AG04450 (cell line): ENCODE measurements at places on chromosomes 2 and 18.
A peak's percentile ranks its signal among the peaks of the same experiment; 100 is the strongest.

DNA sequence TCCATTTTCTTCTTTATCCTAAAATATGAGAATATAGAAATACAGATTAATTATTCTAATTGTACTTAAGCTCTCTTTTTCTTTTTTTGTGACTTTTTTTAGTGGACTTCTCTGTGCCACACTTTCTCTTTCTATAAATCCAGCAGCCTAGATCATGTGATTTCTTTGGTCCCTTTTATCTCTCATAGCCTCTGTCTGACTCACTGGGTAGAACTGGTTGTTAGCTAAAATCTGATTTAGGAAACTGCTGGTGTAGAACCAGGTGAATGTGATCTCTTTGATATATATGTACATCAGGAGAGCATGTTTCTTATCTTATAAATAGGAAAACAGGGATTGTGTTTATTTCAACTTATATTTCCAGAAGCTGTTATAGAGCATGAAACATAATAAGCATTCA lies 54.9 kb downstream of the VRK2 start:
- no peak for DNase-seq

DNA sequence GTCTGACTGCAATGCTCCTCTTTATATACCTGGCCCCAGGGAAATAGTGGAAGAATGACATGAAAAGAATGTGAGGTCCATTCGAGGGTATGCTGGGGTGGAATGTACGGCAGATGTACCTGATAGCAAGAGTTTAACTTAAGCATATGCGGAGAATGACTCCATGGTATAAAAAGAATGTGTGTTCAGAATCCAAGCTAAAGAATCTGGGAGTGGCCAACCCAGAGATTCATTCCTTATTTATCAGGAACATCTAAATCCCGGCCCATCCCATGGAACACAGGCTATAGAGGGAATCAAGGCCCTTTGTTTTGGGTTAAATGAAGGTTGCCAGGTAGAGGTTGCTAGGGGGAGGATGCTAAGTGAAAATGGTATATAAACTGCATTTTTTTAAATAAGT lies 150.0 kb downstream of the ZNF385B start:
- DNase-seq = no peak

GRCh38 chr2:31384351-31384750 lies 30.2 kb downstream of the XDH start:
- DNase-seq = peak; percentile 82

GRCh38 chr18:55647331-55647730 lies 59.3 kb upstream of the TCF4 start:
- no peak for DNase-seq

GRCh38 chr2:166499281-166499680 lies 5.2 kb upstream of the SCN7A start:
- no peak for DNase-seq

DNA sequence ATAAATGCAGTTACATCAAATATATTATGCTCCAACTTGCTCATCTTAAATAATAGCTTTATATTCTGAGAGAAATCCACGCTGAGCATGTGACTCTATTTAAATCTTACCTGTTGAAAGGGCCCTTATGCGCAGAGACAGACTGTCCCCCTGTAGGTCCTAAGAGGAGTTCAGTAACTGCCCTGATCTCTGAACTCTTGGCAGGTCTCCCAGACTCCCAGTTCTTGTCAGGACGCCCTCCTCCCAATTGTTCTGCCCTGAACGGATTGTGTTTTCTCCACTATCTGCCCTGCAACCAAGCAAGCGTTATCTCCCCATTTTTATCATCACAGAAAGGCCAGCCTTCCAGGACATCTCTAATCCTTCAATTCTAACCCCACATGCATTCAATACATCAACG lies 954.6 kb downstream of the TSN start:
- no peak for DNase-seq

- no peak for DNase-seq
Observed at GRCh38 chr2:73069855-73070642, 1.5 kb downstream of the SFXN5 start.

DNA sequence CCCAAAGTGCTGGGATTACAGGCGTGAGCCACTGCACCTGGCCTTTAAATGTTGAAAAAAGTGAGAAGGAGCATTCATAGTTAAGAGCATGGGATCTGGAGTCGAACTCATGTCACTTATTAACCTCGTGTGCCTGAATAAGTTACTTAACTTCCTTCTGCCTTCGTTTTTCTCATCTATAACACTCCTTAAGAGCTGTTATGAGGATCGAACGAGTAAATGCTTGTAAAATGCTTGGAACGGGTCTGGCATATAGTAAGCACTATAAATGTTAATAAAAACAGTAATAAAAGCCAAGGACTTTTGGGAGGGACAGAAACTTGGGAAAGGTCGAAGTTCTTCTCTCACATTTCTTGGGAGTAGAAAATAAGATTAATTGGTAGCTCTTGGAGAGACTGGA lies 40.8 kb downstream of the RAB10 start:
- DNase-seq = no peak

GRCh38 chr2:200703127-200703925 lies 108.4 kb upstream of the BZW1 start:
- peak; percentile 51 for DNase-seq

DNA sequence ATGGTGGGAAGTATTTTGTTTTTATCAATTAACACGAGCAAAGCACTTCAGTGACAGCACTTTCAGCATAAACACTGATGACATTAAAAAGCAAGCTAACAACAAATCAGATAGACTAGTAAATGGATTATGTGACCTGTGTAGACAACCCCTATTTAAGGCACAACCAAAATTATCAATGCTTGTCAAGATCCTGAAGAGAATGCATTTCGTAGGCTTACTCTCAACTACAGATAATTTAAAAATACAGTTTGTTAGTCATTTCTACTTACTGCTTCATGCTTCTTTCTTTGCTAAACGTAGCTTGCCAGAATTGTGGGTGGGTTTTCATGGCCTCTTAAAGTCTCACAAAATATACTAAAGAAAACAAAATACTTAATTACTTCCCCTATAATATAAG lies 3.4 kb downstream of the CSRNP3 start:
- no peak for DNase-seq

GRCh38 chr2:136957044-136957443 lies 191.7 kb downstream of the THSD7B start:
- DNase-seq = no peak

DNA sequence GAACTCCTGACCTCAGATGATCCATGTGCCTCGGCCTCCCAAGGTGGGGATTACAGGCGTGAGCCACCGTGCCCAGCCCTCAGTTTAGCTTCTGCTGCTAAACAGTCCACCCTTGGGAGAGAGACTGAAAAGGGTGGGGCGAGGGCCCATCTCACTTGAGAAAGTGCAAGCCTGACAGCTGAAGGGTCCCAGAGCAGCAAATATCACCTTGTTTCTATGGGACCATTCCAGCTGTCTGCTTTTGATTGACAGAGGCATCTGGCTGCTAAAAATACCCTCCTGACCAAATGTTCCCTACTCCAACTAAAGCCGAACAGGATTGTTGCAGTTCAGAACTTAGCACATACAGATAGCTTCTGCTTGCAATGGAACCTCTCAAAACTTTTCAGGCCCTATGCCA lies 436 bp upstream of the SMYD1 start:
- no peak for DNase-seq

- DNase-seq = no peak
Observed at GRCh38 chr2:176818617-176819016, 394.0 kb upstream of the HNRNPA3 start.

DNA sequence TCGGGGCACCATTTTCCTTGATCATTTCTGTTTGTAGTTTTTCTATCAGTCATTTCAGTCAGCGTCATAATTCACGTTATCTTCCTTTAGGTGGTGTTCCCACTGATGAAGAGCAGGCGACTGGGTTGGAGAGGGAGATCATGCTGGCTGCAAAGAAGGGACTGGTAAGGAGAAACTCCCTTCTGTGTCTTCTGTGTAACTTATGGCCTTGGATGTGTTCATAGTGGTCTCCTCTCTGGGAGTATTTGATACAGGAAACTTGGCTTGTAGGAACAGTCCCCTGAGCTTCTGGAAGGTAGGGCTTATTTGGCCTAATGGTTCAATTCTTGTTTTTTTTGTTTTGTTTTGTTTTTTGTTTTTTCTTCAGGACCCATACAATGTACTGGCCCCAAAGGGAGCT lies 1.1 kb downstream of the COX5B start:
- DNase-seq = no peak

DNA sequence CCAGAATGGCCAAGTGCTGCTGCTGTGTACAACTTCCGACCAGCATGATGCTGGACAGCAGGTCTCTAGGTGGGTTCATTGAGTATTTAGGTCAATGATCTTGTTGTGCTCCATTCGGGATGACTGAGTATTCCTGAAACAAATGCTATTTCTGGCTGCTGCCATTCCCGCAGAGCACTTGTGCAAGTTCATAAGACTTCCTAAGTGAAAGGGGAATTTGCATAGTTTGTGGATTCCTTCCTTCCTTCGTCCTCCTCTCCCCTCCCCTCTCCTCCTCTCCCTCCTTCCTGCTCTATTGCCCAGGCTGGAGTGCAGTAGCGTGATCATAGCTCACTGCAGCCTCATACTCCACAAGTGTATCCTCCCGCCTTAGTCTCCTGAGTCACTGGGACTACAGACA lies 40.4 kb downstream of the LDLRAD4 start:
- DNase-seq = no peak

GRCh38 chr2:229836847-229837246 lies 85.0 kb downstream of the TRIP12 start:
- DNase-seq = no peak

- DNase-seq = no peak
Observed at GRCh38 chr2:28360058-28360717, 32.5 kb upstream of the FOSL2 start.

DNA sequence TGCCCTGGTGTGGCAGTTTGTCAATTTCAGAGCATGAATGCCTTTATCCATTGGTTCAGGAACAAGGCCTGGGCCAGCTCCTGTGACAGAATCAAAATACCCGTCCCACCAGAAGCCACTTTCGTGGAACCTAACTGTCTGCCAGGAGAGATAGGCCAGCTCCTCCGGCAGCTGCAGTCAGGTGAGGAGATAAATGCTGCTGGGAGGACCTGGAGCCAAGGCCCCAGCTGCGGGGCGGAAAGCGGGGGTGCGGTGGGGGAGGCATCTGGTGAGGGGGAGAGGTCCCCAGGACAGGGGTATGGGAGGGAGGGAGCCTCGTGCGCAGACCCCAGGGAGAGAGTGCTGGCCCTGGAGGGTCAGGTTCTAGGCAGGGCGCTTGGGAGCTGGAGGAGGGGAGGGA lies 4.4 kb upstream of the ASB1 start:
- no peak for DNase-seq
